Left hindlimb (tissue), 1 donor: ENCODE measurements at places on chromosomes 3 and 15.

GRCh38 chr3:52265387-52265786 is 13.1 kb downstream of the WDR82 start:
- no peak for DNase-seq

DNA sequence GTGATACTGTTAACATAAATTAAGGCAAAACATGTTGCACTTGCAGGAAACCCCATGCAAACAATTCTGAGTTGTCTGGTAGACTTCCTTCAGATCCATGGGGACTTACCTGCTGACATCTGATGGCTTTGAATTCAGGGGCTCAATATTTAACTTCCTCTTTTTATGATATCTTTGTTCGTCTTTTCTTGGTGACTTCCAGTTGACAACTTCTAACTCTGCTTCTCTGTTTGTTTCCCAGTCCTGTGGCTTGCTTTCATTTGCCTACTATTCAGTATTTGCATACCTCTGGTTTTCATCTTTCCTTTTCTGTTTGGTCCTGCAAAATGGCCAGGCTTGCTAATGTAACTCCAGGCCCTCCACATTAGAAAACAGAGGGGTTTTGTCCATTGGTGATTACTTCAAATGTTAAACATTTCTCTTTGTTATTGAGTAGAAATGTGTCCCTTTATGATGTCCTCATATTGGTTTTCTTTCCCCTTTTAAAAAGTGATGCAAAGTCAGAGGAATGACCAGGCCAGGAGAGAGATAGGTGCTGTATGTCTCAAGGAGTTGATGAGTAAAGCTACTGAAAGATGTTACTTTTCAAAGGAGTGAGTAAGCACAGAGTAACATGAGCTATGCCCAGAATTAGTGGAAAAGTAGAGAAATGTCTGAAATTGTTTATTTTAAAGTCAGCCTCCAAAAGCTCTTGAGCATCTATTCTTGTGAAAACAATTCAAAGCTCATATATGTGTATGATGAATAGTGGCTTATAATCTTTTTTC is 335.9 kb downstream of the LPP start:
- no peak for DNase-seq

DNA sequence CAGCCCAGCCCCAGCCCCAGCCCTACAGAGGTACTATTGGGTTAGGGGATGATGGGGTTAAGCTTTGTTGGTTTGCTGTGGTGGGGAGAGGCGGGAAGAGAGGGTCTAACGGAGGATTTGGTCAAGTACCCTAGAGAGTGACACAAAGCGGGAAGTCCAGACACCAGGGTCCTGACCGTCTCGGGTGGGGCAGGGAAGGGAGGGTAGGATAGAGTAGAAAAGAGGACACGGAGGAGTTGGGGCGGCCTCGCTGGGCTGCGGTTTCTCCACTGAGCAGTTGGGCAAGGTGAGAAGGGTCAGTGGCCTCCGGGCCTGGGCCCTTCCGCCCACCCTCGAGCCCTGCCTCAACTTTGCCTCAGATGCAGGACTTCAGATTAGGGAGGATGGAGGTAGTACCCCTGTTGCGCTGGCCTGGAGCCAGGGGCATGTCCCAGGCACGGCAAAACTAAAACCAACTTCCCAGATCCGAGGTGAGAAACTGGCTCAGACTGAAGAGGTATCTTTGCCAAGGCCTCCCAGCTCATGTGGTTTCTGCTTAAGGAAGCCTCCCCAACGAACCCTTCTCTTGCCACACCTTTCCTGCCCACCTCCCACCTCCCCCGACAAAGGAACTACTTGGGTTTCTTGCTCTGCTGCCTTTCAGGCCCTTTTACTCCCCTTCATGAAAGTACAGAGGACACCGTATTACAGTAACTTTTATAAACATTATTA is 551 bp downstream of the PML start:
- DNase-seq, result no peak

- DNase-seq, result peak; percentile 56
Measured at GRCh38 chr3:143120716-143121240, 1.2 kb downstream of the CHST2 start.

GRCh38 chr15:83046558-83047127 is 20.4 kb downstream of the BTBD1 start:
- no peak for DNase-seq

- no peak for DNase-seq
Measured at GRCh38 chr3:120145542-120146285, 51.5 kb upstream of the GSK3B start.

DNA sequence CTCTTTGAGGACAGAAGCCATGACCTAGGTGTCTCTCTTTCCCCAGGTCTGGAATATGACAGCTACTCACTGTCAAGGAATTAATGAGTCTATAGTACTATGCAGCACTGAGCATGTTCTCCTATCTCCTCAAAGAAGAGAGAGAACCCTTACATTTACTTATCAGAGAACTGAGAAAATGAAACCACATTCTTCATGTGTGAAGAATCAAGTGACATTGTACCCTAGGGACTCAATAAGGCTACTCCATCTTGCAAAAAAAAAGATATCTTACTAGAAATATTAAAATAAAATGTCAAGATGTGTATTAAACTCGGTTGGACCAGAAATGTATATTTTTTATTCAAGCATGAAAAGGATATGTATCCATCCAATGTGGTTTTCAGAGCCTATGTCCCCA is 133.2 kb upstream of the COL8A1 start:
- DNase-seq, result no peak

DNA sequence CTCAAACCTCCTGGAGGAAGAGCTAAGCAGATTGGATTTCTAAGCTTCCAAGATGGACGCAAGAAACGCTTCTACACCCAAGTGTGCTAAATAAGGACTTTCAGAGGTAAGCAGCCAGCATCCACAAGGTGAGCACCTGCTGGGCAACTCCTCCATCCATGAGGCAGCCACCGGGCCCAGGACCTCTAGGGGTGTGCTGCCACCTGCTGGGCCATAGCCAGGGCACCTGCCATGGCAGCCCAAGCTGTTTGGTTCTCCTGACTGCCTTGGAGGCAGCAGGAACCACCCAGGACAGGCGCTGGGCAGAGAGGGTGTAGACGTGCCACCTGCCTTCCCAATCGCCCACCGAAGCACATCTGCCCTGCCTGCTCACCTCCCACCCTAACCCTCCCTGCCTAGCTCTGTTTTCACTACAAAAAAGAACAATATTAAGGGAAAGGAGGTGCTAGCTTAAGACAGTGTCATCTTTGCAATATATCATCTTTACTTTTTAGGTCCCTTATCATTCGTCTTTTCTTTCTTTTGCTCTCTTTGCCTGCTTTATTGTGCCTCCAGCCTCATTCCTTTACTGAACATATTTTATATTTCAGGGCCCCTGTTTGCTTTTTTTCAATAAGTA is 12.9 kb downstream of the C15orf62 start:
- DNase-seq, result no peak

- DNase-seq, result no peak
Measured at GRCh38 chr3:74055061-74055460, 430.3 kb upstream of the PDZRN3 start.

DNA sequence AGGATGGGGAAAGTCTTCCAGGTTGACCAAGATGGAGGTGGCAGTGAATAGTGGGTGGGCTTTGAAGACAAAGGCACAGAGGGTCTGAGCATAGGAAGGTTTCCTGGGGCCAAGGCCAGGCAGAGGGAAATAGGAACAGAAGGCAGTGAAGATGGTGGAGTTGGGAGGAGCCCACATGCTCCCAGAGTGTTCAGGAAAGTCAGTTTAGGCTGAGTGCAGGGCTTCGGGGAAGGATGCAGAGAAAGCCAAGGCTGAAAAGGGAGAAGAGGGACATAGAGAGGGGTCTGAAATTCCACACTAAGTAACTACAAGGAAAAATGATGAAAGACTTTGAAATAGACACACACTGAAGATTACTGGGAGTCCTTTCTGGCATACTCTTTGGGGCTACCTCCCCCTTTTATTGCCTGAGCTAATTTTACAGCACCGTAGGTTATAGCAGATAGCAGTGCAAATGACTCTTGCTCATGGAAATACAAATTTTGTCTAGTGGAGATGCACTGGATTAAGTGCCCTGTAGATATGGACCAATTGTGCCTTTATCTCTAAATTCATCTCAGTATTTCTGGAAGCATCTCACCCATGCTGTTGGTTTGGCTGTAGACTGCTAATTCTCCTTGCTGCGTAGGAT is 3.8 kb downstream of the CX3CR1 start:
- no peak for DNase-seq

DNA sequence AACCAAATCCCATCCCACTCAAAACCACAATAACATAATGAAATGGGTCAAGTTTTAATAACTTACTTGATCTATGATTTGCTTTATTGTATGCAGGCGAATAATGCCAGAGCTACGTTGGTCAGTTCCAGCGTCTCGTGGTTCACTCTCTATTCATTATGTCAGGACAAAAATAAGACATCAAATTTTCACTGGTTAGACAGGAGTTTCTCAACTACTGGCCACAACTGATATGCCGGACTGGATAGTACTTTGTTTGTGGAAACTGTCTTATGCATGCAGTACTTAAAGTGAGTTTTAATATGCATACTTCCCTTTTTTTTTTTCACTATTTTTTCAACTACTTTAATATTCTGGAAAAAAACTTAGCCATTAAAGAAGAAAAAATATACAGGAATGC is 94.4 kb downstream of the TJP1 start:
- no peak for DNase-seq

GRCh38 chr3:134903837-134904236 is 108.8 kb downstream of the EPHB1 start:
- DNase-seq, result no peak
